ENCODE measurements at places on chromosomes 2 and 18.

GRCh38 chr2:17327649-17328048 lies 190.6 kb downstream of the RAD51AP2 start:
- no peak for DNase-seq

GRCh38 chr2:172639823-172640222 lies 83.9 kb downstream of the PDK1 start:
- no peak for DNase-seq

DNA sequence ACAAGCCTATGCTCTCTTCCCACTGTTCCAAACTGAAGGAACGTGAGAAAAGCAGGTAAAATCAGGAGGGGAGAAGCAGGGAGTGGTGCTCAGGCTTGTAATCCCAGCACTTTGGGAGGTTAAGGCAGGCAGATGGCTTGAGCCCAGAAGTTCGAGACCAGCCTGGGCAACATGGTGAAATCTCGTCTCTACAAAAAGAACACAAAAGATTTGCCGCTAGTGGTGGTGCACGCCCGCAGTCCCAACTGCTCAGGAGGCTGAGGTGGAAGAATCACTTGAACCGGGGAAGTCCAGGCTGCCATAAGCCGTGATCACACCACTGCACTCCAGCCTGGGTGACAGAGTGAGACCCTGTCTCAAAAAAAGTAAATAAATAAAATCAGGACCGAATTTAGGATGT lies 1.3 kb upstream of the TMSB10 start:
- no peak for DNase-seq

GRCh38 chr18:71998547-71999097 lies 545.5 kb downstream of the CBLN2 start:
- no peak for DNase-seq

DNA sequence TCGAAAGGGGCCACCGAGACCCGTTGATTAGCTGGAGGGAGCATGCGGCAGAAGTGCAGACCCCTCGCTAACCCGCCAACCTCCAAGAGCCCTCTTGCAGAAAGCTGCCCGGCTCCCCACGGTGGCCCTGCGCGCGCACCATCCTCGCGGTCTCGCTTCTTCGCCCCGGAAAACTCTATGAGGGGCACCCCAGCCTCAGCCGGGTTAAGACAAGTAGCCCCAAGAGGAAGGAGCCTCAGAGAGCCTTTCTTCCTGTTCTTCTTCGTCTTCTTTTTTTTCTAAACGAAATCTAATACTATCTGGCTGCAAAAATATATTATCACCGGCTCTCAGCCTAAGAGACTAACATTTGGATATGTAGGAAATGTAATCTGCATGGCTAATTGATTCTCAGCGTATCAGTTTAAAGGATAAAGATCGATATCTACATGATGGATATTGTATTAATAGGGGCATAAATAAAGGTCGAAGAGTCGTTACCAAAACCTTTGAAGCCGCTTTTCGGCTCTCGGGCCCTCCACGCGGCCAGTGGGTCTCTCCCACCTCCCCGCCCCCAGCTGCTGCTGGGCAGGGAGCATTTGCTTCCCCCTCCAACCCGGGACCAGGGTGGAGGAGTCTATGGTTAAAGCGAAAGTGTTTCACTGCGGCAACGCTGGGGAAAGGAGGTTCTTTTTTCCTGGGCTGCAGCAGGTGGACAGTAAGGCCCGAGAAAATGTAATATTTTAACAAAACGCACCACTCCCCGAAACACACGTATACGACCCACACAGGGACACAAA lies 6.1 kb upstream of the PAX3 start:
- DNase-seq: no peak

DNA sequence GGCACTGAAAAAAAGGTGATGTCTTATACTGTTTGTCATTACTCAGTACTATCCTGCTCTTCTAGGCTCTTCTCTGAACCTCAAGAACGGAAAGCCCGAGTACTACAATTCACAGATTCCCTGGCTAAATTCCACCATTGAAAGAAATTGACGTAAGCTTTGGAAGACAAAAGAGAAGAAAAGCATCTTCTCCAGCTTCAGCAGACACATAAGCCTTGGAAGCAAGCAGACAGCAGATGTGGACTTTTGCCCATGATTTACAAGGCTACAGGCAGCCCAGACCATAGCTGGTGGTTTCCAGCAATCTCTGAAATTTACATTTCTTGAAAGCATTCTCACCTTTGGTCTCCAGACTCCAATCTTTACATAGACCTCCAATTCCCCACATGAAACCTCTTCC lies 289.0 kb downstream of the C1D start:
- DNase-seq: no peak

GRCh38 chr2:107374249-107374648 lies 452.4 kb upstream of the RGPD4 start:
- no peak for DNase-seq

GRCh38 chr2:55141572-55142413 lies 90.3 kb downstream of the CLHC1 start:
- no peak for DNase-seq

DNA sequence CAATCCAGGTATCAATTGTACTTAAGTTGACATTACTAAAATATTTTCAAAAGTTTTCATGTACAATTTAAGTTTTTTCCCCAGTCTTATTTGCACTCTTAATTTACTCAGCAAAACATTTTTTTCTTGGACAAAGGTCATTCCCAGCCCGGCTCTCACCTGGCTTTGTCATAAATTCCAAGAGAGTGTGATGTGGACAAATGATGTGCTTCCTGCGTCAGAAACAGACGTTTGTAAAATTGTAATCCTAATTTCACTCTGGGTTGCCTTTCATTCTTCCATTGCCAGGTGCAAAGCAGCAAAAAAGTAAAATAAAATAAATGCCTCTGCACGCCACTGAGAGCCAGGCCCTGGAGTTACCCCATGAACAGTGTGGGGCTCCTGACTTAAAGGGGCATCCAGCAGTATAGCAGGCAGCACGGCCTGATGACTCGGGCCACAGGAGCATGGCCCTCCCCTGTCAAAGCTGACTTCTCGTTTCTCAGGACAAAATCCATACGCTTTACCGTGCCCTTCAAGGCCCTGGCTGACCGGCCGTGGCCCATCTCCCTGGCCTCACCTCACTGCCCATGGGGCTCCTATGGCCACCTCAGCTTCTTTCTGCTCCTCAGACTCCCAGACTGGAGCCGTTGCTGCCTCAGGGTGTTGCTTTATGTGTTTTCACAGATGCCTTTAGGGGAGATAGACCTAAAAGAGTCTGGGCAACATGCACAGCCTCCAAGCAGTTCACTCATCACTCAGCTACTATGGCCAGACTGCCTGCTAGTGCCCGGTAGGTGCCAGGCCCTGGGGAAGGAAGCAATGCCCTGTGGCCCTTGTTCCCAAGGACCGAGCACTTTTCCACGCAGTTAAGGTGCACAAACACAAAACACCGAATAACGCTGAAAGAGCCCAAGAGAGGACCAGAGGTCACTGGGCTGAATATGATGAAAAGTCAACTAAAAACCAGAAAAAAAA lies 7.6 kb upstream of the TMEM185B start:
- no peak for DNase-seq
